ENCODE measurements at places on chromosomes 13 and 19.
A peak's percentile ranks its signal among the peaks of the same experiment; 100 is the strongest.

DNA sequence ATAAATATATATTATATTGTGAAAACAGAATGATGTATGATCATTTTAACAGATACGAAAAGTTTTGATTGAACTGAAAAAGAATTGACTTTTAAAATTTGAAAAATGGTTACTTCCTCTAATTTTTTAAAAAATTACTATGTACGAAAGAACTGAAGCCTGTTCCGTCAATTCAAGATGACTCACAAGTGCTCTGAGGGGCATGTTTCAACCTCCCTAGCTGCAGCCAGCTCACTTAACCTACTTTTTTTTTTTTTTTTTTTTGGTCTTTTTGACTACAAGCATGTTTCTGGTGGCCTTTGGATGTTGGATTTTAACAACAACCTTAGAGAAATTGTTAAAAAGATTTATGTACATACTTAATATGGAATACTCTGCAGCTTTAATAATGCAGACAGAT is 1139.3 kb downstream of the DIAPH3 start:
- no peak for DNase-seq

- DNase-seq: no peak
Observed at GRCh38 chr13:22773465-22773864, 407.3 kb upstream of the SGCG start.

DNA sequence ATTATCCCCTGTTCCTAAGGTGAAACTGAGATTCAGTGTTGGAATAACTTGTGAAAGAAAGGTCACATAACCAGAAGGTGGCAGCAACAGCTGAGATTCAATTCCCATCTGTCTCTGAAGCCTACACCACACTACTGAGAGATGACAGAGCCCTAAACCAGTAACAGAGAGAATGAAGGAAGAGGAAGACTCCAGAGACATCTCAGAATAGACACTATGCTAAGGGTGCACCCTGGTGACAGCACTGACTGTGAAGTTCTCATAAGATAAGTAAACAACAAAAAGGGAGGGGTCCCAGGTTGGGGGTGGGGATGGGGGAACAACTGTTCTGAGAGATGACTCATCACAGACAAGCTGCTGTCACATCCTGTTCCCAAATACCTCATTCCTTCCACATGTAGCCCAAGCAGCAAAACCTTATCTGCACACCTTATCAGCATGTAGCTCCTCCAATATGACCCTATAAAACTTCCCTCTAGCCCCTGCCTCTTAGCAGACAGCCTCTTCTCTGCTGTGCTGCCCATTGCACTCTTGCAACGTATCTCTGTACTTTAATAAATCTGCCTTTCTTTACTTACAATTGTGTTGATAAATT is 46.5 kb downstream of the UTP14C start:
- DNase-seq: peak; percentile 62

DNA sequence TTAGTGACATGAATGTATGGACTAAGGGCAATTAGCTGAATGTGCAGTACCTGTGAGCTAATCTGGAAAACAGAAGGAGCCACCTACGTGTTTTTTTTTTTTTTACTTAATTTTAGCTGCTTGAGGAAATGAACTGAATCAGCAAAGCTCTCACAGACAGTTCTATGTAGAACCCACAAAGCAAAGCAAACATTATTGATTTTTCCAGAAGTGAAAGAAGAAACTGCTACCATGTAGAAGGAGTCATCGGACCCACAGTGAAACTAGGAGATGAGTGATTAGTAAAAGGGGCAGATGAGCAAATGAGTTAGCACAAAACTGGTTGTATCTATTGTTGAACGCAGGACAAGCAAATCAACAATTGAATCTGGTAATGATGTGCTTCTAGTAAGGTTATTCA is 94.1 kb upstream of the SLC7A1 start:
- DNase-seq: no peak

GRCh38 chr13:22090106-22090505 is 419.2 kb downstream of the FGF9 start:
- no peak for DNase-seq

DNA sequence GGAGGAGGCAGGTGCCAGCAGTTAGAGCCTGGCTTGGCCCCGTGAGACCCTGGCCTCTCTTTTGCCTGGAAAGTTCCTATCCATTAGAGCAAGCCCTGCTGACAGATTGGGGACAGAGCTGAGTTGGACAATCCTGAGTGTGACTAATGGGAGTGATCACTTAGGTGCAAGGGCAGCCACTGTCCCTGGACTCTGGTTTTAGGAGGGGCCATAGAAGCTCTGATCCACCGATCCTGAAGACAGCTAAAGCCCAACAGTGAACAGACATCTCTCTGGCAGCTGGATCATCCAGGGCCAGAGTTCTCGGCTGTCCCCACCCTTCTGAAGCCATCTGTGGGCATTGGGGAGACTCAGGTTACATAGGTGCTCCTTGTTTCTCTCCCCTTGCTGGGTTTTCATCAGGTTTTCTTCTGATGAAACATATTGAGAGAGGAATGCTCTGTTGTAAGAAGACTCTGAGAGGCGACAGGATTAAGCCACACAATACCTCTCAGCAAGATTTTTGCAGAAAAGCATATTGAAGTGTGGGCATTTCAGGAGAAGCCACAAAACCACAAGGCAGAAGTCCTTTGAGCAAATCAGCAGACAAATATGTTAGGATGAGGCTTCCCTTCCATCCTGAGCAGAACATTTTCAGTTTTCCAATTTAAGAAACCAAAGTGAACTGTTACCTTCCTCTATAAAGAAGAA is 288.0 kb upstream of the MAB21L1 start:
- no peak for DNase-seq

DNA sequence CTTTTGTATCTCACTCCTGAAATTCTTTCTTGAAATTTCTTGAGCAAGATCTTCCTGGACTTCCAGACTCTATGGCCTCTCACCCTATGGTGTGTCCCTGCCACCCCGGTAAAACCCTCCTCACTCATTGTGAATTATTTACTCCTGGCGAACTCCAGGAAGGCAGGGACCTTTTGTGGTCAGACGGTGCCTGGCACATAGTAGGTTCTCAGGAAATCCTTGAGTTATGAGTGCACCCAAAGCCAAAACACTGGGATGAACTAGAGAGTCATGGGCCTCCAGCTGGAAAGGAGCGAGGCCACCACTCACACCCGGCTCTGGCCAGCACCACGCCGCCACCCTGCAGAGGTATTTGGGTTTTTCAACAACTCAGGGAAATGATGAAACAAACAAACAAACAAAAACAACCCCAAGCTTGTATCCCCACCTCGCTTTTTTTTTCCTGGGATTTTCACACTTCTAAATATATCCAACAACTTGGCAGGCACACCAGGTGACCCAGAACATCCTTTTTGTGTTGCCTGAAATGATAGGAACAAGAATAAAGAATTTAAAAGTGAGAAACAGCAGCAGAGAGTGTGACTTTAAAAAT is 11.2 kb downstream of the HPN start:
- DNase-seq: no peak

- DNase-seq: peak; percentile 96
Observed at GRCh38 chr19:56367829-56368711, 25.3 kb downstream of the ZNF582 start.

GRCh38 chr13:59352600-59352999 is 811.1 kb downstream of the DIAPH3 start:
- no peak for DNase-seq

GRCh38 chr13:45401314-45401713 is 16.9 kb downstream of the SLC25A30 start:
- no peak for DNase-seq

DNA sequence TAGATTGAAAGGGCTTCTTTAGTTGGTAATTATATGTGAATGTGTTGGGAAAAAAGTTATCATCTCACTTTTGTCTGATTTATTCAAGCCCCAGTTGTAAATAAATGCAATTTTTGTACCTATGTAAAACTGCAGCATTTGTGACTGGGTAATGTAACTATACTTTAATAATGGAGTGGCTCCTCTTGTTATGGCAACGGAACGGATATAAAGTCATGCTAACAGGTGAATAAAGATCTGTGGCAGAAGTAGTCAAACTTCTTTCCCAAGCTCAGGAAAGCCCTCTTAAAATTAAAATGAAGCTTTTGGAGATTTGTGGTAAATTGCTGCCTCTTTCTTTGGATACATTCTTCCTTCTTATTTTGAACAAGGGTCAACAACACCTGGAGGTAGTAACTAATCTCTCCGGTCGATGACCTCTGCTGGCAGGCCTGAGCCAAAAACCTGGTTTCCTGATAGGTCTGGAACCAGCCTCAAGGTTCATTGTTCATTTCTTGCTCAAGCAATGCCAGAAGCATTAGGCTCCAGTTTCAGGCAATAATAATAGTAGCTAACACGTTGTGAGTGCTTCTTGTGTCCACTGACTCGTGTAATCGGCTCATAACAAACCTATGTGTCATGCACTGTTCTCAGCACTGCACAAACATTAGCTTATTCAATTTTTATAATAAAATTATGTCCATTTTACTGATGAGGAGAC is 313.4 kb upstream of the DACH1 start:
- DNase-seq: no peak

DNA sequence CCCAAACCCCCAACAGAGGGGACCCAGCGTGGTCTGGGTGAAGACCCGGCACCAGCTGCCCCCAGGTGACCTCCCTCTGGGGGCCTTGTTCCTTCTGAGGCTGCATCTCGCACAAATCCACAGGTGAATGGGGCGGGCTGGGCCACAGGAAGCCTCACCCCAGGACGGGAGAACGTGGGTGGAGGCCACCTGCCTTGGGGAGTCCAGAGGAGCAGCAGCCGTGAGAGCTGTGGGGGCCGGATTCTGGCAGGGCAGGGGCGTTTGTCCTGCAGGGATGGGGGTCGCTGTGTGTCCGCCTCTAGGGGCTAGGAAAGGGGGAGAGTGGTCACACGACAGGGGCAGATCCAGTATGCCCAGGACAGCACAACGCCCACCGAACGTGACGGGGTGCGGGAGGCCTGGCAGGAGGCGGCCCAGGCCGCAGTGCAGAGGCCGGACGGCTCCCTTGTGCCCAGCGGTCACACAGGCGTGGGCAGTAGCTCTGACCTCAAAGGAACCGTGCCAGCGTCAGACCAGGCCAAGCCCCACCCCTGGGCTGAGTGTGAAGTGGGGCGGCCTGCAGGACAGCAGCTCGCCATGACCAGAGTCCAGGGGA is 6.7 kb downstream of the POLR2E start:
- DNase-seq: no peak

GRCh38 chr19:5086725-5087439 is 118.0 kb downstream of the KDM4B start:
- no peak for DNase-seq

DNA sequence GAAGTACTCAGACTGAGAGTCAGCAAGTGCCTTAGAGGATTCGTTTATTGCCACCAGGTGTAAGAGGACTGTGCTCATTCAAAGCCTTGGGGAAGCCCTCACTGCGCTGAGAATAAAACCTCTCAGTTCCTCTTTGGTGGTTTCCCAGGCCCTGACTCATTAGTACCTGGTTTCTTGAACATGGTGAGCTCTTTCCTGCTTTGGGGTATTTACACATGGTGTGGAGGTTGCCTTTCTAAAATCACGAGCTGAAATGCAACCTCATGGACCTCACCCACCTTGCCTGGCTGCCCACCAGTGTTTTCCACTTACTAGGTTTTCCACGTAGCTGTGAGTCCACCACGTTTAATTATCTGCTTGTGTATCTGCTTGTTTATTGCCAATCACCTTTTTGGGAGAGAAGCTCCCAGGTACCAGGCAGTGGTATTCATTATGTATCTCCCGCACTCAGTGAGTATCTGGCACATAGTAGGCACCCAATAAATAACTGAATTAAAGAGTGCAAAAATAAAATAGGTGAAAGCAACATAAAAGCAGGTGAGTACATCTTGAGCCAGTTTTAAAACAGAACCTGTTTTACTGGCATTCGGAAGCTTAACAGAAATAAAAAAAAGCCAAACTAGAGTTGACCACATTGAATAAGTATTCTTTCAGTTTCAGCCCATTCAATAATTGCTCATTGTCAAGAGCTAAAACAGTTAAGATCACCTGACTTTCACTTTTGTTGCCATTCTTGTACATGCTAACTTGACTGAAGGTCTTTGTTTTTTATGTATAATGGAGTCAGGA is 533.0 kb downstream of the MYO16 start:
- no peak for DNase-seq

DNA sequence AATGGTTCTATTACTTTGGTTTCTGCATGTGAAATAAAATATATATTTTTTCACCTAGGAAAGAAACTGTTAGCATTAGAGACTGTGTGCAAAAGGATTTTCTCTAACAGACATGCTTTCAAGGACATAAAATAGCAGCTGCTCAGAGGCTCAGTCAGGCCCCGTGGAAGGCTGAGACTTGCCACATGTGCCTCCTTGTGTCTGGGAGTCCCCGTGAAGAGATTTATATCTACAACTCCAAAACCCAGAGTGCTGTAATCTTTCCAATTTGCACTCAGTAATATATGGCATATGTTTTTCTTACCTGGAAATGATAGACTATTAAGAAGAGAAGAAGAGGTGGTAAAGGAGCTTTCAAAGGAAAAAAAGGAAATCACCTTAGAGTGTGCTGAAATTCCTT is 371.6 kb upstream of the OBI1 start:
- no peak for DNase-seq

- DNase-seq: peak; percentile 94
Observed at GRCh38 chr19:35248310-35249145, at the start of gene LSR. Gene LSR (plus strand): TSS chr19:35249002. CDS start chr19:35249023, 21 bp downstream.

DNA sequence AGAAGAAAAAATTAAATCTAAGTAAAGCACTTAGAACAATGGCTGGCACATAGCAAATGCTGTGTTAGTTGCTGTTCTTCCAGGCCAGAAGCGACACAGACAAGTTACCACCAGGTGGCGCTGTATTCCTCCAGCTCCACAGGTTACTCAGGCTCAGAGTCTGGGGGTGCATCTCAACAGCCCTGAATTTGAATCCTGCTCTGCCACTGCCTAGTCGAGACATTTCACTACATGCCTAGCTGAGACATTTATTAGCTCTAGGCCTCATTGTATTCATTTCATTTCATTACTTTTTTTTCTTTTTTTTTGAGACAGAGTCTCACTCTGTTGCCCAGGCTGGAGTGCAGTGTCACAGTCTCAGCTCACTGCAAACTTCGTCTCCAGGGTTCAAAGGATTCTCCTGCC is 16.4 kb upstream of the CYP2B6 start:
- peak; percentile 72 for DNase-seq
